ENCODE measurements at places on chromosomes 5 and 9.

DNA sequence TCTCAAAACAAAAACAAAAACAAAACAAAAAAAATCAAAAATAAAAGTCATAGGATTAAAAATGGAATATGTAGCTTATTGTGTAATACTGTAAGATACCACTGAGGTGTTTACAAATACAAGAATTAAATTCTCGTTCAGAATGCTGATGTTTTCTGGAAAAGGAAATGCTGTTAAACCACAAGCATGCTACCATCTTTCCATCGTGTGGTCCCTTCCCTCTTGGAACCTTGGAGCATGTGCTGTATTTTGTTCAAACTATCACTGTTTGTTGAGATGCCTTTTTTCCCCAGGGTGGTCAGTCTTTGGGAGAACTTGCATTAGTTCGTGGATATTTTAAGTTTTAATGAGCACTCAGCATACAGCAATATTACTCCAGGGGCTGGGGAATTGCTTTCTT, 39.7 kb downstream of the SUB1 start:
- no peak for DNase-seq

- no peak for DNase-seq
These were observed 179.8 kb upstream of the PLPPR1 start for GRCh38 chr9:100848726-100849125.

- no peak for DNase-seq
These were observed 66.4 kb upstream of the TLE1 start for GRCh38 chr9:81755721-81756120.

GRCh38 chr9:7944572-7944971, 145.0 kb upstream of the DMAC1 start:
- no peak for DNase-seq

GRCh38 chr5:155983954-155984353, 343.0 kb upstream of the SGCD start:
- DNase-seq, result no peak

GRCh38 chr9:33129886-33130881, 37.0 kb downstream of the B4GALT1 start:
- DNase-seq, result no peak

- no peak for DNase-seq
These were observed 38.2 kb upstream of the SEMA4D start for GRCh38 chr9:89536145-89536574.

DNA sequence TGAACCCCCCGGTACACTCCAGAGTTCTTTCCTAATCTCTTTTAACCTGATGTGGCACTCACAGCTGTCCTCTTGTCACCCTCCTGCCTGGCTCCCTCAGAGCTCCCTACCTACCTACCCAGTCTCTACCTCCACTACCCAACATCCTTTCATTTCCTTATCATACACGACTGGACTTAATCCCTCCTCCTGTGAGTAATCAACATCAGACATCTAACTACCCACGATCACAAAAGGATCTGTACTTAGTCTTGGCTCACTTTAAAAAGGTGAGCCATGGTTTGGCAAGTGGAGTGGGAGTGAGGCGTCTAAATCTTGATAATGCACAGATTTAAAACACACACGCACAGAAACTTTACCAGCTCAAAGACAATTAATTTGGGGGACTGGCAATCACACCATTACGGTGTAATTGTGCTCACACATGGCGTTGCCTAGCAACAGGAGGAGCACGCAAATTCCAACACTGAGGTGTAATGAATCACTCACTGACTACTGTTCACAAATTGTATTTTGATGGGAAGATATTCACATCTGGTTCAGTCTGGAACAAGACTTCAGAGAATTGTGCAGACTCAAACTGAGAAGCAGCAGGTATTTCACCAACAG, 235.9 kb downstream of the EPB41L4A start:
- DNase-seq, result no peak

DNA sequence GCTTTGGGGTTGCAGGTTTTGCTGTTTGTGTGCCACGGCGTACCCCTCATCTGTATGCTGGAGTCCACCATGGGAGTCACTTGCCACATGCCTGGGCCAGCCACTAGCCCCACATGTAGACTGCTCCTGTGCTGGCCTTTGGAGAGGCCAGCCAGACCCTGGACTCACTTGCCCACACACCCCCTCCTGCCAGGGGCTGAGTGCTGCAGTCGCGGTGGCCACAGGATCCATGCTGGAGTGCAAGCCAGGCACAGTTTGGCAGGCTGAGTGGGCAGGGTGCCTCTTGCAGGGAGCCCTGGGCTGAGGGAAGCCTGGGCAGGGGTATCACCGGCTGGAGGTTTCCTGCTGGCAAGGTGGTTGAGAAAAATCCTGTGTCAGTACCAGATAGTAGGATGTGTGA, 25.6 kb upstream of the GCNT1 start:
- no peak for DNase-seq

DNA sequence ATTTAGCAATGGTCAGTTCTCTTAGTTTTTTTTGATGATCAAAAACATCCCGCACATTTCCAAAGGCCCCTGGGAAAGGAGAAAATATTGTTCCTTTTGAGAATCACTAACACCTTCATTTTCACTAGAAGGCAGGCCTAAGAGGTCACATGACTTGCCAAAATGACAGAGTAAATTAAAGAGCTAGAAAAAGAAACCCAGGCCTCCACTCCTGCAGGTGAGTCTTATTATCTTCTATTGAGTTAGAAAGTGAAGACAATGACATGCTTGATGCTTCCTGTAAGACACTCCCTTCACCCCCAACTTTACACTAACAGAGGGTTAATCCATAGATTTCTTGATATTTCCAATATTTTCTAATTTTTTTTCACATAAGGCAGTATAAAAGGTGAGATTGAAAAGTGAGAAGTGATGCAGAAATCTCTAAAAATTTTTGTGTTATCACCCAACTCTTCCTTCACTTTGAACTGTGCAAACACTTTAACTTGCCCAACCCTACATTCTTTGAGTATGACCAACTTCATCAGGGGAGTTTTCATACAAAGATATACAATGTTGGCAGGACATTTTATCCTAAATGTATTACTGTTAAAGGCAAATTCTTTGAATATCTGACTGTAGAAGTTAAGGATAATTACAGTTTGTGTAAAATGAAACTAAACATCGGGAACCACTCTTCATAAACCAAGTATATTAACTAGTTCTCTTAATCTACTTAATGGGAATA, 57.1 kb downstream of the SUB1 start:
- no peak for DNase-seq

DNA sequence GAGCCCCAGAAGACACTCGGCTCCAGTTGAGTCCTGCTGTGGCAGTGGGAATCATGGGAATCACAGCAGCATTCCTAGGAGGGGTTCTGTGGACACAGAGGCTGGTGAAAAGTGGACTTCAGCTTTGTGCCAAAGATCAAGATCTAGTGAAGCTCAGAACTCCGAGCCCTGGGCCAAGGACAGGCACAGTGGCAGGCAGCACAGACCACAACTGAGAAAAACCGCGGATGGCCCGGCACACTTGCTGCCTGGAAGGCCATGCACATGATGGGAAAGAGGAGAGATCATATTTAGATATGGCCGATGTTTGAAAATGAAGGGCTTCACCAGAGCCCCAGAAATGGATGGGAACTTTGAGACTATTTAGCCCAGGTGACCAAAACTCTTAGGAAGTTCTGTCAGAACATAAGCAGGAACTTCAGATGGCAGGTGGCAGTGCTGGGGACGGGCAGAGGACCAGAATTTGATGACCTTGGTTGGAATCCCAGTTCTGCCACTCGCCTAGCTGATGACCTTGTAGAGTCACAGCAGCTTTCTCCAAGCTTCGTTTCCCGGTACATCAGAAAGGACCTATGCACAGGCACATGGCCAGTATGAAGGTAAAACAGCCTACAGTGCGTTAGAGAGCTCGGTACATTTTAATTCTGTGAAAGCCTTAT, 18.0 kb downstream of the BARHL1 start:
- DNase-seq, result no peak

DNA sequence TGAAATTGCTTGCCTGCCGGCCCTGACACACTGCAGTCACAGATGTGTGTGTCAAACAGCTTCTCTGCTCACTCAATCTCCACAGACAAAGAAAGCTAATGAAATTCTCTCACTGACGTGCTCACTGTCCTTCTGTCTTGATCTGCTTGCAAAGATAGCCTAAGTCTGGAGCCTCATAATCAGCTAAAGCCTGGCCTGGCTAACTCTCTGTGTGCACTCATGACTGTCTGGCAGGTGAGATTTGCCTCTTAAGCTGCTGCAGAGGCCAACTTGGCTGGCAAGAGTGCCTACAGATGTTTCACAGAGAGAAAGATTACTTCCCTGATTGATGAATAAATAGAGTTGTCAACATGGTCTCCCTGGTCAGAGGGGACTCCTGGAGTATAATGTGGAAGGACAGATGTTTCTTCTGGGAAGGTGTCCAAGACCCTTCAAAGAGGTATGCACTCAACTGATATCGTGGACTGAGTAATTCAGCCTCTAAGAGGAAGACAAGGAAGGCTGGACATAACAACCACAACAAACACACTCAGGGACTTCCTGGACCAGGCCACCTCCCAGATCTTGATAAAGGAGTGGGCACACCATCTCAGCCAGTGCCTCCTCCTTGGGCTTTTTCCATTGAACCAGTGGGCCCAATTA, 362.0 kb downstream of the SPOCK1 start:
- no peak for DNase-seq

- no peak for DNase-seq
These were observed 172.8 kb upstream of the PLCXD3 start for GRCh38 chr5:41683181-41683580.

GRCh38 chr5:31153521-31153920, 40.0 kb upstream of the CDH6 start:
- no peak for DNase-seq

DNA sequence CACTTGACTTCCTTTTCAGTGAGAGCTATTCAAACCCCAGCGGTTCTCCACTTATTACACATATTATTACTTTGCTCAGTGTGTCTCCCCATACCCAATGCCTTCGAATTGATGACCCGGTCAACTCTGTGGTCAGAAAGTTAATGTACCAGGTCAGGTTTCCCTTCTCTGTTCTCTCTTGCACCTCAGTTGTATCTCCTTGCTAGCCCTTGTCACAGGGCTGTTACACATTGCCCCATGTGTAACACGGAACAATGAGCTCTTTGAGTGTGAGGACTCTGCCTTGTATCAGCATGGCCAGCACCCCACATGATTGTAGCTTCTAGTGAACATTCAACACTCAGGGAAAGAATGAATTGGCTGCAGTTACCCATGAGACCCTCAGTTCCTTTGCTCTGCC, 73.6 kb downstream of the DOCK2 start:
- no peak for DNase-seq

GRCh38 chr9:79489261-79490000, 82.3 kb upstream of the TLE4 start:
- no peak for DNase-seq

GRCh38 chr5:10592601-10593000, 28.7 kb downstream of the ANKRD33B start:
- DNase-seq, result no peak

GRCh38 chr9:82997476-82998140, 65.3 kb downstream of the RASEF start:
- no peak for DNase-seq

- no peak for DNase-seq
These were observed 201.6 kb upstream of the IRX1 start for GRCh38 chr5:3393920-3394597.

DNA sequence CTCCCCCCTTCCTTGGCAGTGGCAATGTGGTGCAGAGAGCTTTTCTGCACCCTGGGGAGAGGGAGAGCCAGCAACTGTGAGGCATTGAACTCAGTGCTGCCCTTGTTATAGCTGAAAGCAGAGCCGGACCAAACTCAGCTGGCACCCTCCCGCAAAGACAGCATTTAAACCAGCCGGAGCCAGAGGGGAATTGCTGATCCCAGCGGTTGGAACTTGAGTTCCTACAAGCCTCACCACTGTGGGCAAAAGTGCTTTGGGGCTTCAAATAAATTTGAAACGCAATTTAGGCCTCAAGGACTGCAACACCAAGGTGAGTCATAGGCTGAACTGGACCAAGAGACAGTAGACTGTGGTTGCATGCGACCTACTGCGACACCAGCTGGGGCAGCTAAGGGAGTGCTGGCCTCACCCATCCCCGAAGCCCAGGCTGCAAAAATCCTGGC, 207.6 kb upstream of the CDKN2B start:
- DNase-seq, result no peak

GRCh38 chr9:32570262-32570661, 2.7 kb downstream of the NDUFB6 start:
- no peak for DNase-seq

GRCh38 chr9:33445389-33446239, 1.8 kb downstream of the AQP3 start:
- peak; percentile 13 for DNase-seq

GRCh38 chr5:59276917-59277372, 616.6 kb downstream of the PDE4D start:
- no peak for DNase-seq

DNA sequence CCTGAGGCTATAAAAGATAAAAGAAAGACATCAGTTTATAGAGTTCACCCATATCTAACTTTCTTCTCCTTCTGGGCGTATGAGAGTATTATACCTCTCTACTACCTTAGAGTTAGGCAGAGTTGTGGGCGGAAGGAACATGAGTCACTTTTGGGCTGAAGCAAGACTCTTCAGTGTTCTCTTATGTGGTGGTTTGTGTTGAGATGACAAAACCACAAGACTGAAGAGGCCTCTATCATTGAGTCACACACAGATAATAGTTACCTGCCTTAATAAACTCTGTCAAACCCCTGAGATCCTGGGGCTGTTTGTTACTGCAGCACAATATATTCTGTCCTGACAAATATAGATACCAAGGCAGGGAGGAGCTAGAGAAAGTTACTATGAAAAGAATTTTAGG, 184.2 kb downstream of the EFNA5 start:
- peak; percentile 41 for DNase-seq

GRCh38 chr5:66661149-66661548, 65.0 kb downstream of the MAST4 start:
- DNase-seq, result no peak

- no peak for DNase-seq
These were observed 86.2 kb upstream of the PIK3R1 start for GRCh38 chr5:68129364-68129763.

GRCh38 chr5:83701886-83702285, 18.8 kb downstream of the HAPLN1 start:
- no peak for DNase-seq

GRCh38 chr5:133400120-133400519, 212.2 kb downstream of the FSTL4 start:
- no peak for DNase-seq

GRCh38 chr9:134887219-134887618, 6.6 kb downstream of the FCN2 start:
- DNase-seq, result no peak

- no peak for DNase-seq
These were observed 141.3 kb upstream of the ZNF366 start for GRCh38 chr5:72648480-72648879.

Data from activated gamma-delta T cell treated with anti-CD3 and anti-CD28 coated beads, Interleukin-2, amount 50 U/mL, for 16 hours (primary cell).